Effector CD4-positive, alpha-beta T cell (primary cell): ENCODE measurements at places on chromosomes 5 and 9.

GRCh38 chr5:83608122-83608521 lies 112.5 kb downstream of the HAPLN1 start:
- DNase-seq: no peak

DNA sequence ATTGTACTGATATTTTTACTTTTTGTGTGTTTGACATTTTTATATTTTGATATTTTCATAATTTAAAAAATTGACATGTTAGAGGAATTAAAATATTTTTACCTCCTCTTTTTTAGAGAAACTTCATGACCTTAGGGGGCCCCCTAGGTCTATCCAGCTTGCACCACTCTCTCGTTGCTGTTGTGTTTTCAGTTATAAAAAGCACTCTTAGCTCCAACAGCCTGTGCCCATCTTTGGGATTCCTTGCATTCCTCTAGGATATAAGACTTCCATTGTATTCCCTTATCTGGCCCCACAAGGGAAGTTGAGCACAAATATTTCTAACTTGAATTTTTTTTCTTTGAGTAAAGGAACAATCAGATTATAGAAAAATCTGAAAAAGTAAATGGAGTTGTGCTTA lies 245.3 kb downstream of the SH3GL2 start:
- DNase-seq: no peak

DNA sequence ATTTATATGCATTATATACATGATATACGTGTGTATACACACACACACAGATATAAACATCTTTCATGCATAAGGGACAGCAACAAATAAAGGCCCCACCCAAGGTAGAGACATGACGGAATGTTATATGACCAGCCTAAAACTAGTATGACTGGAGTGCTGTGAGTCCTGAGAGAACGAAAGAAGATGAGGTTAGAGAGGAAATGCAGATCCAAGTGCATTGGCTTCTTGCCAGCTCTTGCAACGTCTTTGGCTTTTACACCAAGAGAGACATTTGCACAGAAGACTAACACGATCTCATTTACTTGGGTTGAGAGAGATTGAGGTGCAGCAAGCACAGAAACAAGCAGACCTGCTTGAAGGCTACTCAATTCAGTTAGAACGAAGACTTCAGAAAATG lies 23.0 kb downstream of the CDH10 start:
- no peak for DNase-seq

GRCh38 chr5:75331-76320 lies 16.3 kb upstream of the PLEKHG4B start:
- no peak for DNase-seq

GRCh38 chr5:178992291-178992895 lies 2.7 kb downstream of the GRM6 start:
- no peak for DNase-seq

DNA sequence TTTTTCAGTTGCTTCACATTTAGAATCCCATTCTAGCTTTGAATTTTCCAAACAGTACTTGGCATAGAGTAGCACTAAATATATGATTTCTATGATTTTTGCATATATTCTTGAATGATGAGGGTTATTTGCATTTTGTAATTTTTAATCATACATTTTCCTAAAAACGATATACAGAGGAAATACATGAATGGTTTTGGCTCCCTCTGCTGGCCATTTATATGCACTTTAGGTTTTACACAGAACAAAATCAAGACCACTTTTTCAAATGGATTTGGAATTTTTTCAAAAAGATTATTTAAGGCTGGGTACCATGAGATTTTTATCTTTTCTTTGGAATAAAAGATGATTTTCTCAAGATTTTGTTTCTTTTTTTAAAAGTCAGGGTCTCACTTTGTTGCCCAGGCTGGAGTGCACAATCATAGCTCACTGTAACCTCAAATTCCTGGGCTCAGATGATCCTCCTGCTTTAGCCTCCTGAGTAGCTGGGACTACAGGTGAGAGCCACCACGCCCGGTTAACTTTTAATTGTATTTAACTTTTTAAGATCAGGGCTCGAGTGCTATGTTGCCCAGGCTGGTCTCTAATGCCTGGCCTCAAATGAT lies 16.7 kb upstream of the COMMD10 start:
- DNase-seq: peak; percentile 28
